Cardiac fibroblast (primary cell): ENCODE measurements at places on chromosomes 16 and 17.

DNA sequence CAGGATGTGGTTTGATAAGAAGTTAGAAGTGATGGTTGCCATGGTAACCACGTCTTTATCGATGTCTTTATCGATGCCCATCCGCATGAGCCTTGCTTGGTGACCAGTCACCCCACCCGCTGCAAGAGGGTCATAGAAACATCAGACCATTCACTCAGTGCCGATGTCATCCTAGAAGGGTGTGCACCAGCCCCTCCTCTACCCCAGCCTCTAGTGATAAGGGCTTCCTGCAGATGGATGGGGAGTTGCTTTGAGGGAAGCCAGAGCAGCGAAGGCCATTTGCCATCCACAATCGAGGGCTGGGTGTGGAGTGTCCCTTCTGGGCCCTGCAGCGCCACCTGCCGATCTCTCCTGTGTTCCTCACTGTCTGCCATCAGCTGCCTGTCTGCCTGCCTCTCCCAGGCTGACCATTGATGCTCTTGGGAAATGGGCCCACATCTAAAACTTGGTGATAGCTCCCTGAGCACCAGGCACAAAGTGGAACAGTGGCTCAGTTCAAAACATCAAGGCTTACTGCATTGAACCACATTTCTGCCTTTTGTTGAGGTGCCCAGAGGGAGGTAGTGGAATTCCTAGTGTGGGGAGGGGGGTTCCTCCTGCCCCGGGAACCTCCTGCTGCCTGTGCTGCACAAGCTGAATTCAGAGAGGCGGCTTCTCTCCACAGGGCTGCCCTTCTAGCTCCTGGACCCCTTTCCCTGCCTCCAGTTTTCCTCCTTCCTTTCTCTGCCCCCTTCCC lies 8.9 kb downstream of the CALB2 start:
- peak; percentile 49 for DNase-seq

DNA sequence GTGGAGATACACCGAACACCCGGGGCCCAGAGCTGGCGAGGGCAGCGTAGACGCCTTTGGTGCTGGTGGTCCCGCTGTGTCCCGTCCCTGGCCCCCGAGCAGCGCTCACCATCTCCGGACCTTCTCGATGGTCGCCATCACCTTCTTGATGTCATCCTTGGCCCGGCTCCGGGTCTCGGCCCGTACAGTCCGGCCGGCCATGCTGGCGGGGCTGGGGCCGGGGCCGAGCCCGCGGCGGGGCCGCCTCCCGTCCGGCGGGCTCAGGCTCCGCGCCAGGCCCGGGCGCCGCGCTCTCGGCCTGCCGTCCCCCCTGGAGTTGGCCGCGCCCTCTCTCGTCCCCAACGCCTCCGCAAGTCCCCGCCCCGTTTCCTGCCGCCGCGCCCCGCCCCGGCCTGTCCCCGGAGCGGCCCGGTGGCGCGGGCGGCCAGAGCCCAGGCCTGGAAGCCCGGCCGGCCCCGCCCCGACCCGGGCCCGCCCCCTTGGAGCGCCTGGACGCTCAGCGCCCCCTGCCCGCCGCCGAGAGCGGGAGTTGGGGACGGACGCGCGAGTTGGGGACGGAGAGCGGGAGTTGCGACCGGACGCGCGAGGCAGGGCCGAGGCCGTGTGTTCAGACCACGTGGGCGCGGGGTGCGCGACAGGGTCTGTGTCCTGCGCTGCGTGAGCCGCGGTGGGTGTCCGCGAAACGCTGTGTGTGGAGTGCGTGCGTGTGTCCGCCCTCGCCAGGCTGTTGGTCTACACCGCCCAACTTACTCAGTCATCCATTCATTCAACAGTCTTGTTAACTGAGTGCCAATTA lies at the start of gene BCL7C:
Gene BCL7C, minus strand, starts transcription at position 334 of the 796 bp plus-strand sequence. Its CDS starts 133 bp downstream, at position 201.
- peak; percentile 82 for DNase-seq

DNA sequence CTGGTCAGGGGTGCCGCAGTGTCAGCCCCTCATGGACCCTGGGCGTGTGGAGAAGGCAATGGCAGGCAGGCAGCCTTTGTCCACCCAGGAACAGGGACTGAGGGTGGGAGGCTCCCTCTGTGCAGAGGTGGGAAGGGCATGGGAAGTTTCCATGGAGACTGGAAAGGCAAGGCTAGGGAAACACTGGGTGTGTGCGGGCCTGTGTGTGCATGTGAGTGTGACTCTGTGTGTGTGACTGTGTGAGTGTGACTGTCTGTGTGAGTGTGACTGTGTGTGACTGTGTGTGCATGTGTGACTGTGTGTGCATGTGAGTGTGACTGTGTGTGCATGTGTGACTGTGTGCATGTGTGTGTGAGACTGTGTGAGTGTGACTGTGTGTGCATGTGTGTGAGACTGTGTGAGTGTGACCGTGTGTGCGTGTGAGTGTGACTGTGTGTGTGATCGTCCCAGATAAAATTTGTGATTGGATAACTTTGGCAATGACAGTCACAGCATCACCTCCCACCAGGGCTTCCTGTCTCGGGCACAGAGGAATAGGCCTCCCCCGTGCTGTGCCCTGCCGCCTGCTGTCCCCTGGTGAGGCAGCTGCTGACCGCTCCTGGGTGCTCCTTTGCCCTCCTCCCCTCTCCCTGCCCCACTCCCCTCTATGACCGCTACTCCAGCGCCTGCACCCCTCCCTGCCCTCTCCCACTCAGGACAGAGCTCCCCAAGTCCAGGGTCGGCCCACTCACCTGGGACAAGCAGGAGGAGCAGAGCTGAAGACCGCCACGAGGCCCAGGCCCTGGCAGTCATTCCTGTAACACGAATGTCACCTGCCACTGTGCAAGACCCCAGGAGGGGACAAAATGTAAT lies 698 bp downstream of the CD300C start:
- no peak for DNase-seq

GRCh38 chr17:3915995-3916696 lies at the start of gene P2RX1:
Gene P2RX1, minus strand, starts transcription at chr17:3916465. Its CDS starts 240 bp downstream, at chr17:3916225.
- DNase-seq, result no peak

DNA sequence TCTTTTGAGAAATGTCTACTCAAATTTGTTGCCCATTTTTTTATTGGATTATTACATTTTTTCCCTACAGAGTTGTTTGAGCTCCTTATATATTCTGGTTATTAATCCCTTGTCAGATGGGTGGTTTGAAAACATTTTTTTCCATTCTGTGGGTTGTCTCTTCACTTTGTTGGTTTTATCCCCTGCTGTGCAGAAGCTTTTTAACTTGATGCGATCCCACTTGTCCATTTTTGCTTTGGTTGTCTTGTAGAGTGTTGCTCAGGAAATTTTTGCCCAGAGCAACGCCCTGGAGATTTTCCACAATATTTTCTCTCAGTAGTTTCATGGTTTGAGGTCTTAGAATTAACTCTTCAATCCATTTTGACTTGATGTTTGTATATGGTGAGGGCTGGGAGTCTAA lies 592.8 kb upstream of the GOT2 start:
- DNase-seq, result no peak

GRCh38 chr16:23597003-23597756 lies 1.1 kb upstream of the NDUFAB1 start:
- DNase-seq, result peak; percentile 4

- peak; percentile 96 for DNase-seq
These were observed 46.3 kb downstream of the VMP1 start for GRCh38 chr17:59753522-59754467.

DNA sequence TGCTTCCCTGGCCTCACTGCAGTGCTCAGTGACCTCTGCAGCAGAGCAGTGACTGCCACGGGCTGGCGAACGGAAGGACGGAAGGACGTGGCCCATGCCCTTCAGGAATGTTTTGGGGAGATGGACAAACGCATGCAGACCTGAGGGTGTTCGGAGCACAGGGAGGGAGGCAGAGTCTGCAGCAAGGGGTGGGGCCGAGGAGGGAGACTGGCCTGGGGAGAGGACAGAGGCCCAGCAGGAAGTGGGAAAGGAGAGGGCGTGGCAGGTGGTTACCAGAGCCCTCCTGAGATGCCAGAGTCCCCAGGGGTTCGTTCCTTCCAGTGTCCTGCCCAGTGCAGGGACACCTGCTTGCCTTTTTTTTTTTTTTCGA lies 21.9 kb downstream of the ADORA2B start:
- no peak for DNase-seq

DNA sequence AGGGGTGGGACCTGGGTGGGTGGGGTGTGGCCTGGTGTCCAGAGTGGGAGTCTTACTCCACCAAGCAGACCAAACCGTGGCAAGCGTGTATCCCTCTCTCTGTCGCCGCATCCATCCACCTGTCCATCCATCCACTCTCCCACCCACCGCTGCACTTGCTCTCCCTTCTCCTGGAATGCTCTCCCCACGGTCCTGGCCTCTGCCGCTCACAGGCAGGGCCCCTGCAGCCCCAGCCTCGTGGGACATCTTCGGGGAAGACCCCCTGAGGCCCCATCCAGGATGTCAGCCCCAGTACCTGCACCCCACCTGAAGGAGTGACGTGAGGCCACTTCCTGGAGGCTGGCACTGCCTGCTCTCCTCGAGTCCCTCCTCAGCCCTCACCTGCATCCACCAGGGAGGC lies 189.5 kb upstream of the GSE1 start:
- DNase-seq, result no peak
